Urinary bladder (tissue), 4 donors: ENCODE measurements at places on chromosomes 13 and 19. TPM values are rescaled to one million over a fixed set of nuclear protein-coding genes. Genes with fewer than 3 reads are reported as not detected.
A peak's percentile ranks its signal among the peaks of the same experiment; 100 is the strongest.

Gene STK11
- 56.5 TPM for polyA plus RNA-seq

Gene N4BP2L1
- 16.2 TPM for polyA plus RNA-seq

Gene HIF3A
- 186 TPM for polyA plus RNA-seq

Gene ZNF99
- 0.05 TPM for polyA plus RNA-seq

Gene RPL21
- polyA plus RNA-seq, result 2,169 TPM

Gene EDDM13
- polyA plus RNA-seq, result 0.43 TPM

DNA sequence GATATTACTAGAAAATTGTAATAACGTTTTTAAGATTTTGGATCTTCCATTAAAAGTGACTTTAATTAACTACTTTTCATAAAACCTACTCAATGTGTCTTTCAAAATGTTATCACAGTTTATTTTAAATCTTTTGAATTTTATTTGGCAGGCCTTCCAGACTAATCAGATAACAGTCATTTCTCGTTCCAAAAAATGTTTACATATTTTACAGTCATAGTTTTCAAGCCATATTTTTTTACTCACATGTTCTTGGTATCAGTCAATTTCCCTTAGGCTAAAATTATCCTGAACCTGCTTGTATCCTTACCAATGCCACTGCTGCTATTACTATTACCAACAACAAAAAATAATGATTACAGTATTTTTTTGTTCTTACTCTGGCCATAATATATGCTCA, 1783.5 kb downstream of the SLITRK5 start:
- DNase-seq, result no peak

DNA sequence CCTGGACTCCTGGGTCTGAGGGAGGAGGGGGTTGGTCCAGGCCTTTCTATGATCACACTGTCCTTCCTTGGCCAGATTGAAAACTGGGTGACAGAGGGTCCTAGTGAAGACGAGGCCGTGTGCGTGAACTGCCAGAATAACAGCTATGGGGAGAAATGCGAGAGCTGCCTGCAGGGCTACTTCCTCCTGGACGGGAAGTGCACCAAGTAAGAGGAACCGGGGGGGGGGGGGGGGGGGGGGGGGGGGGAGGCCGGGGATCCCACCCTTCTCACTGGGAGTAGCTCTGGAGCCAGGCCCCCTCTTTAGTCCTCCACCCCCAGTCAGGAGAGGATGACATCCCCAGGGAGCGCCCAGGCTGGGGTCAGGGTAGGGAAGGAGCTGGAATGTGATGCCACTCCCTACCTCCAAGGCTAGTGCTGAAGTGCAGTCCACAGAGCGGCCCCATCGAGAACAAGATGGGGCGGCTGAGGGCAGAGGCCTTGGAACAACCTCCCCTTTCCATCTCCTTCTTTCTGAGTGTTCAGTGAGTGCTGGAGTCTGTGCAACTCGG, 19.4 kb downstream of the CNFN start:
- no peak for DNase-seq

DNA sequence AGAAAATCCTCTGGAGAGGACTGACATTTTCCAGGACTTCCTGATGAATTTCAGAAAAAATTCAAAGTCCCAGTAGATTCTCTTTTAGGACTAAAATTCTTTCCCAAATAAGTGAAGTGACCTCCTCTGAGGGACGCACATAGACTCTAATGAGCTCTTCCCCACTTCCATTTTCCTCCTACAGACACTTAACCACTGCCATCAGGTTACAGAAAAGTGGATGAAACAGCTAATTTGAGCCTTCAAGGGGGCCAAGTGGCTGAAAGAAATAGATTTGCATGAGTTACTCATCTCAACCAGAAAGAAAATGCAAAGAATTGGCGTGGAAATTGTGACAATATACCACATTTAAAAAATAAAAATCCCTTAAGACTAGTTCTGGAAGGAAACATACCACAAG, 185.3 kb upstream of the EDNRB start:
- no peak for DNase-seq

DNA sequence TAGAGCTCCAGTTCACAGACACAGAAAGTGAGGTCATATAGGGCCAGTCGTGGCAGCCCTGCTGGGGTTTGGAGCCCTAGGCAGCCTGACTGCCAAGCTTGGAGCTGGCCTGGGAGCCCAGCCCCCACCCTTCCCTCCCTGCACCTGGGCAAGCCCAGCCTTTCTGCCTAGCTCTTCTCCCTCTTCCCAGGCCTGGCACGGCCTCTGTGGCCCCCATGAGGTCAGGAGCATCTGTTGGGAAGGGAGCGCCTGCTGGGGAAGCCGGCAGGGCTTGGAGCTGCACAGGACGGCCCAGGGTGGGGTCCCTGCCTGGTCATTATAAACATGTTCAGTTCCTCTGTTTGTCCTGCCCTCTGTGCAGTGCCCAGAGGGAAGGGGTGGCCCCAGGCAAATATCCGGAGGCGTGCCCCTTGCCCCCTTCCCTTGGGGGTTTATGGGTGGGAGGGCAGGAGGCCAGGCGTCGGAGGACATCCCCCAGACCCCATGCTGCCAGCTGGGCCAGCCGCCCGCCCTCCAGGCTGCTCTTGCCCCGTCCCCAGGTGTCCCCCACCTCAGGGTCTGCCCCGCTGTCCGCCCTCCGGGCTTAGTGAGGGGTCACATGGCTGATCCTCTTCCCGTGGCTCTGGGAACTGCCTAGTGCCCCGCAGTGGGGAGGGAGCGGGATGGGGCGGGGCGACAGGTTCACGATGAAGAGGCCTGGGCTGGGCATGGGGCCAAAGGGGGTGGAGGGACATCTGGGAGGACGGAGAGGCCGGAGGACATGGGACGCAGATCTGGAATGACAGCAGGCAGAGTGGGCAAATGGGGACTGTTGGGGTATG, 30.0 kb upstream of the NCCRP1 start:
- peak; percentile 58 for DNase-seq

DNA sequence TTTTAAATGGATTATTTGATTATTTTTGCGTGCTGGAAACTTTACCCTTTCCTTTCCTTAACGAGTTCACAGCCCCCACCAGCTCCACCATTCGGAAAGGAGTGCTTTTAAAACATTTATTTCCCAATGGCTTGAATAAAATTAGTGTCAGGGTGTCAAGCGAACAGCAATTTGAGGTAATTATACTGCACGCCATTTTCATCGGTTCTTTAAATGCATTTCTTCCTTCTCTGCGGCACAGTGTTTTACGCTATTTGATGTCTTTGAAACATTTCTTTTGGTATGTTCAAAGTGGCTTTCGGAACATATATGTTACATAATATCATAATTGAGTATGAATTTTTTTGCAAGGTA, 309 bp upstream of the SLITRK1 start:
- DNase-seq, result no peak

DNA sequence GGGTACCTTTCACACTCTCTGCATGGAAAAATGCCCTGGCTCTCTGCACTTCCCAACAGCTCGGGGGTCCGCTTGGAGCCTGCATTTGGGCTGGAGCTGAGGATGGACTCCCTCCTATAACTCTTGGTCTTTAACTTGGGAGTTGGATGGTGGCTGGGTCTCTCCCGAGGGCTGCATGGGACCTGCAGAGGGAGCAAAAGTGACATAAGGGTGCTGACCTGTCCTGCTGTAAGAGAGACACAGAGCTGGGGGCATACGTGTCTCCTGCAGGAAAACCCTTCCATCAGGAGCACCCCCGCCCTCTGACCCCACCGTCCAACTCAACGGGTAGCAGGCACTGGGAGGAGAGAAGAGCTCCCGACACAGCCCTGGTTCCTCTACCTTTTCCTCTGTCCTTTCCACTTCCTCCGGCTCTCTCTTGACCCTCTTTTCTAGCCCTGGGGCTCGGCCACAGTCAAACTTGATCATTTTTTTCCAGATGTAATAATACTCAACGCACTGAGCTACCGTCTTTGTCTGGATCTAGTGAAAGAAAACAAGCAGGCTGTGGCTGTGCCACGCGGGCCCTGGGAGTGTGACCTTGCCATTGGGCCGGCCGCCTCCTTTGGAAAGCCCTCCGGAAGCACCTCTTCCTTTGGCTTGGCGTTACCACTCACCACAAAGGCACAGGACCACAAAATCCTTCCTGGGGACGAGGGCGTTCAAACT, 6.8 kb upstream of the NAPA start:
- no peak for DNase-seq

- DNase-seq, result peak; percentile 18
These were observed 443.1 kb upstream of the SPRY2 start for GRCh38 chr13:80783926-80784565.

DNA sequence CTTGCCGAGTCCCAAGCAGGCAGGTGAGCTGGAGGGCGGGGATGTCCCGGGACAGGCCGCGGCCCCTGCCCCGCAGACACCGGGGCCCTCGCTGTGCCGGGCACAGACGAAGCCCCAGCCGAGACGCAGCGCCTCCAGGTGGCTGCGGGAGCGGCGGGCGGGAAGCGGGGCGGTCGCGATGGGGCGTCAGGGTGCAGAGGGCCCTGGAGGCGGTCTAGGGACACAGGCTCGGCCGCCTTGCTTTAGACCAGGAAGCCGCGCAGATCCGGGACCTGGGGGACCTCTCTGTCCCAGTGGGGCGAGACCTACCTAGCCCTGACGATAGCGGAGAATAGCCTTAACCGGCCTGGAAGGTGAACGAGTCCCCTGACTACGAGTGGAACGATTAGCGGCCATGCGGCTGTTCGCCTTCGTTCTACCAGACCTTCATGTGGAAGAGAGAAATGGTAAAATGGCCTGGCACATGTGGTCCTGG, 4.2 kb upstream of the ZNF564 start:
- DNase-seq, result no peak

GRCh38 chr19:15769586-15769985, 17.9 kb upstream of the OR10H5 start:
- DNase-seq, result no peak

GRCh38 chr19:31339411-31339810, 9.8 kb downstream of the TSHZ3 start:
- no peak for DNase-seq

DNA sequence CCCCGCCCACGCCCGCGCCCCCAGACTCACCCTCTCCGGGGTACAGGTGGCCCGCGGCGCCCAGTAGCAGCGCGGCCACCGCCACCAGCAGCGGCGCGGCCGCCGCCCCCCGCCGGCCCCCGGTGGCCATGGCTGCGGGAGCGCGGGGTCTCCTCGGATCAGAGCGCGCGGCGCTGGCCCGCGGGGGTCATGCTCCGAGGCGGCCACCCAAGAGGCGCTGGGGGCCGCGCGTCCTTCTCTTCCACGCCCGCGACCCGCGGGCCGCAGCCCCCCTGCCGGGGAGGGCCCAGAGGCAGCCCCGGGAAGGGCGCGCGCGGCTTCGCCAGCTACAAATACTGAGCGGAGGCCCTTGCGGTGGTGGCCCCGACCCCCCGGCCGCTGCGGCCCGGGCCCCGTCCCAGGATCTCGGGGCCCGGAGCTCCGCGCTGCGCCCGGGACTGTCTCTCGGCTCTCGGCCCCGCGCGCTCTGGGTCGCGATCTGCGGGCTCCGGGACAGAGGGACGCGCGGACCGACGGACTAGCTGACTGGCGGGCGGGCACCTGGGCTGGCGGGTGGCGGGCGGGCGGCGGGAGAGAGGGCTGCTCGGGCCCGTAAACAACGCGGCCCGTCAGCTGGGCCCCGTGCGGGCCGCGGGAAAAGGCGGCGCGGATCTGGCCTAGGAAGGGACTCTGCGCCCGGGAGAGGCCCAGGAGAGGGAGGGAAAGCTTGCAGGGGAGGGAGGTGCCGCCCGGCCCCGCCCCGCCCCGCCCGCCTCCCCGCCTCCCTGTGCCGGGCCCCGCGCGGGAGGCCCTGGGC, at the start of gene INSR:
Gene INSR (minus strand): TSS at position 653 of the 796 bp plus-strand sequence. CDS start 523 bp downstream, at position 130.
- DNase-seq, result peak; percentile 67

DNA sequence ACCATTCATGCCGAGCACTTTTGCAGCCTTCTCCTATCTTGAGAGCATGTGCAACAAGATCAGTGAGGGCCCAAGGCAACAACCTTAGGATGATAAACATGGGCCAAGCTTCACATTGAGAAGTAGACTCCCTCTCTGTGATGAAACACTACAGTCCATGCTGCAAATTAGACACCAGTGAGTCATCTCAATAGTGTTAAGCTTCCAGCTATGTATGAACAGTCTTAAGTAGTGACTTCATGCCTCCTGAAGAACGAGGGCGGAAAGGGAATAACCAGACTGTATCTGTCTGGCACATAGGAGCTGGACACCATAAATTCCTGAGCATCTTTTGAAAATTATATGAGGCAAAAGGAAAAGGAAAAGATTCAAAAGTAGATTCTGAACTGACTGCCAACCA, 309.9 kb upstream of the SLITRK1 start:
- DNase-seq, result no peak

DNA sequence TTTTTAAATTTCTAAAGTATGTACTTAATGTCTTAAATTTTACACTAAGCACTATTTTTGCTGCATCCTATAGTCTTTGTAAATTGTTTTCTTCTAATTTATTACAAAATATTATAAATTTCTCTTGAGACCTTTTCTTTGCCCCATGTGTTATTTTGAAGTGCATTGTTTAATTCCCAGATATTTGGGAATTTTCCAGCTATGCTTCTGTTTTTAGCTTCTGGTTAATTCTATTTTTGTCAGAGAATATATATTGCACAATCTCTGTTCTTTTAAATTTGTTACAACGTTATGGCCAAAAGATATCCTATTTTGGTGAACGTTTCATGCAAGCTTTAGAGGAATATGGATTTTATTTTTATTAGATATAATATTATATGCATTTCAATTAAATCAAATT, 917.4 kb upstream of the MIR17HG start:
- no peak for DNase-seq

- DNase-seq, result no peak
These were observed 26.3 kb upstream of the INTS6 start for GRCh38 chr13:51479199-51479523.

GRCh38 chr19:28705008-28705407, 507.9 kb downstream of the UQCRFS1 start:
- no peak for DNase-seq

DNA sequence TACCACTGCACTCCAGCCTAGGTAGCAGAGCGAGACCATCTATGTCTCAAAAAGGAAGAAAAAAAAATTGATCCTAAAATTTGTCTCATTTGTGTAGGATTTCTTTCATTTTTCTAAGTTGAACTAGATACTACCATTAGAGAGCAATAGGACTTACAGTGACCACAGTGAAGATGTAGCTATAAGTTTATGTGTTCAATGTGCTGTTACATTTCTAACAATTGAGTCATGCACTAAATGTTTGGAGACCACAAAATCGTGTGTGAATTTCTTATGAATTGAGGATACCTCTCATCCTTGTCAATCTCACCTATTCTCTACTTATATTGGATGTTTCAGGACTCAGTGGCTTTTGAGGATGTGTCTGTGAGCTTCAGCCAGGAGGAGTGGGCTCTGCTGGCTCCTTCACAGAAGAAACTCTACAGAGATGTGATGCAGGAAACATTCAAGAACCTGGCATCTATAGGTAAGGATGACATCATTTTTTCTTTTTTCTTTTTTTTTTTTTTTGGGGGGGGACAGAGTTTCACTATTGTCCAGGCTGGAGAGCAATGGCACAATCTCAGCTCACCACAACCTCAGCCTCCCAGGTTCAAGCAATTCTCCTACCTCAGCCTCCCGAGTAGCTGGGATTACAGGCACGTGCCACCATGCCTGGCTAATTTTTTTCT, 12.8 kb downstream of the ZNF791 start:
- no peak for DNase-seq

GRCh38 chr13:94292323-94292640, 187.2 kb downstream of the DCT start:
- DNase-seq, result no peak

DNA sequence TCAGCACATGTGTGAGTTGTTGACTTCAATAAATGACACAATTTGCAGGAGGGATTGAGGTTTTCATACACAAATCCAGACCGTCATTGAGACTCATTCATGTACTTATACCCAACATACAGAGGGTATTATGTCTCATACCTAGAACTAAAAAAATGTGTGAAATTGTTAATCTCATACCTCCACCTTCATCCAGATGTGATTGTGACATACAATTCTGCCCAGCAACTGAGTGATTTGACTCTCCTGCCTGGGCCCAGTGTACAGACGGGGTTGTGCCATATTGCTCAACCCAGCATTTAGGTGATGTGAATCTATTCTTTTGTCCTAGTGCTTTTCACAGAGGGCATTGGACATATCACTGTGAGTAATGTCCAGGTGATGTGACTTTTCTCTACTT, 12.6 kb upstream of the ZNF681 start:
- no peak for DNase-seq
